ENCODE measurements at places on chromosomes 16 and 17. TPM values are rescaled to one million over a fixed set of nuclear protein-coding genes. Genes with fewer than 3 reads are reported as not detected.

The HSBP1 gene
- 405 TPM for polyA plus RNA-seq

The RNF222 gene
- not detected for polyA plus RNA-seq

The ITGB4 gene
- polyA plus RNA-seq, result 1.5 TPM

The KATNB1 gene
- 18.1 TPM for polyA plus RNA-seq

The RHBDF2 gene
- polyA plus RNA-seq, result 12.7 TPM

The CD68 gene
- 88.1 TPM for polyA plus RNA-seq

The IGSF6 gene
- polyA plus RNA-seq, result 0.18 TPM

The CCDC200 gene
- polyA plus RNA-seq, result 0.70 TPM

Measured in GM23248 (cell line).